ENCODE measurements at places on chromosomes 2 and 18. TPM values are rescaled to one million over a fixed set of nuclear protein-coding genes. Genes with fewer than 3 reads are reported as not detected.

GRCh38 chr18:35415511-35416073, 38.5 kb upstream of the ZNF396 start:
- DNase-seq: no peak

- no peak for DNase-seq
These were observed 58.2 kb downstream of the SERPINB8 start for GRCh38 chr18:64027931-64028695.

GRCh38 chr2:165777522-165778186, 16.4 kb downstream of the GALNT3 start:
- DNase-seq: no peak

DNA sequence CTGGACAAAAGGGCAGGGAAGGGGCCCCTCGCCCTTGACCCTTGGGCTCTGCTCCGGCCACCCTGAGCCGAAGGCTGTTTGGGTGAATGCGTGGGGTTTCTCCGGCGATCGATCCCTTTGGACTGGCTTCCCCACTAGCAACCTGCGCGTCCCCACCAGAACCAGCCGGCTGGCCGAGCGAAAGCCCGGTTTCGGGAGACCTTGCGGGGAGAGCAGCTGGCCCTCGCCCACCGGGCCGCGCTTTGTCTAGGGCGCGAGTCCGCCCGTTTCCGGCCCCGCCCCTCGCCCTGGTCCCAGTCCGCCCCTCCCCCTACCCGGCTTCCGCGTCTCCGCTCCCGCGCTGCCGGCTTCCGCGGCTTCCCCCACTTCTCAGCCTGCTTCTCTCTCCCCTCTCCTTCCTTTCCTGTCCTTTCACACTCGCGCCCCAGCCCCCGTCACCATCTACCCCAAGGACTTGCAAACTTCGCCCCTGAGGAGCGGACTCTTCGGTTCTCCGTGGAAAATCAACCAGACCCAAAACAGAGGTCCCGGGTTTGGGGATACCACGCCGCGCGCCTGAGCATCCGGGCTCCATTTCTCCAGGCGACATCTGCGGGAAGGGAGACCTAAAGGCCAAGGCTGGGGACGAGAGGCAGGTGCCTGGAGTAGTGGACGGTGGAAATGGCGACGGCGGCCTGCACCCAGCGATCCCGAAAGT, 48.0 kb upstream of the ATP6V1B1 start:
- DNase-seq: no peak

DNA sequence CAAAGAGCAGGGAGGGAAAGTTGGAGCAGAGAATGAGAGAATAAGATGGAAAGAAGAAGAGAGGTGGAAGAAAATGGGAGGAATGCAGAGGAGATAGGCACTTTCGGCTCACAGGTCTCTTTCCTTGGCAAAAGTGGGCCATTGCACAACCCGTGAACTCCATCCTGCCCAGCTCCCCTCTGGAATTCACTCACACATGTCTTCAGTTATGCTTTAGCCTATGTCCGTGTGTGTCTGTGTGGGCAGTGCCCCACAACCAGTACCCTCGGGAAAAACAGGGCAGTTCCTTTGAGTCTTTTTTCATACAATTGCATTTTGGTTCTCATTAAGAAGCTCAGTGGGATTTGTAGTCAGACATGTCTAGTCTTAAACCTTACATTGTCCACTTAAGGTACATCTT, 34.5 kb downstream of the DTNA start:
- DNase-seq: no peak

DNA sequence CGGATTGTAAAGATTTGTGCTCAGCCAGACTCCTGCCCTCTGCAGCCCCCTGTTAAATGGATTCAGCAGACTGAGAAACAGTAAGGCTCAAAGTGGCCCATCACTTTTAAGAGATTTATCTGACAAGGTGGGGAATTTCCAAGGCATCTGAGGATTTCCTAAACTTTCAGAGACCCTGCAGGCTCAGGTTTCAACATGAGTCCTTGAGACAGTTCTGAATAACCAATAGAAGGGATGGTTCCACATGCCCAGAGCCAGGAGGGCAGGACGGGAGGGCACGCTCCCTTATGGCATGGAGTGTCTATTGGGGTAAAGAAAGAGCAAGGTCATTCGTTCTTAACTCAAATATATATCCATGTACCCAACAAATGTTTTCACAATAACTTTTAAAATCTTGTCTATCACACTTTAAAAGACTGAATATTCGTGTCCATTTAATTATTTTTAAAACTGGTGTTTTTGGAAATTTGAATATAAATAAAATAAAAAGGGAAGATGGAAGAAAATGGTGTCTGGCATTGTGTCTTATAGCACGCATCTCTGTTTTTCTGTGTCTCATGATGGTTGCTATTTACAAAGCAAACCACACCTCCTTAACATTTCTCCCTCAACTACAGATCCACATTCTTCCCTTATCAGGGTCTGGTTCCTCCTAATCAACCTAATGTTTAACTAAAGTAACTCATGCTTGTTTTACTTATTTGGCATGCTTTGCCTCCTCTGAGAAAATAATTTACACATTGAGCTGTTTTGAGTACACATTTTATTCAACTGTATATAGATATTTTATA, 56.0 kb upstream of the DSG1 start:
- DNase-seq: no peak

MYO5B gene
- total RNA-seq: 26.1 TPM

DNA sequence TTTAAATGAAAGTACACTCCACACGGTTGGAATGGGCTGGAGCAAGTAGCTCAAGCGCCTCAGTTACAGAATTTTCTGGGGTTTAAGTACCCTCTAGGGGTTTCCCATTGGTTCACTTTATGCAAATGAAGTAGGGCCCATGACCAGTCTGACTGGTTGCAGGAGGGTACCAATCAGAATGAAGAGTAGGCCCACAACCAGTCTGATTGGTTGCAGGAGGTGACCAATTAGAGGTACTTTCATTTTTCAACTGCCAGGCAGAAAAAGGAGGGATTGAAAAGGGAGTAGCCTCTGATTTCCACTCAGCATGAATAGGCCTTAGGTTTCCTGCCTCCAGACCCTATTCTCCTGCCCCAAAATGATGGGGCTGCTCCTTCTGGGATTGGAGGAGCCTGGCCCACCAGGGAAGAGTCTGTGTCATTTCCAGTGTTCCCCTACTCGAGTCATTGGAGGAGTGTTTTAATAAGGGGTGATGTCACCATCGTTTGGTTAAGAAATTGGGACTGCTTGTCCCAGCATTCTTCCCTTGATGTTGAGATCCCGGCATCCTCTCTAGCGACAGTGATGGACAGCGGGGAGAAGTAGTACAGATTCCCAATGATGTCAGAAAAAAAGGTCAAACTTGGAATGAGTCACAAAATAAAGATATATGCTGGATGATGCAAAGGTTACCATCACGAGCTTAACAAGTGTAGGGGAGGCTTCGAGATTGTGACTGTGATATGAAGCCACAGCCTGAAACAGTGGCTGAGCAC, 210.4 kb downstream of the SH3BP4 start:
- peak; percentile 43 for DNase-seq

DNA sequence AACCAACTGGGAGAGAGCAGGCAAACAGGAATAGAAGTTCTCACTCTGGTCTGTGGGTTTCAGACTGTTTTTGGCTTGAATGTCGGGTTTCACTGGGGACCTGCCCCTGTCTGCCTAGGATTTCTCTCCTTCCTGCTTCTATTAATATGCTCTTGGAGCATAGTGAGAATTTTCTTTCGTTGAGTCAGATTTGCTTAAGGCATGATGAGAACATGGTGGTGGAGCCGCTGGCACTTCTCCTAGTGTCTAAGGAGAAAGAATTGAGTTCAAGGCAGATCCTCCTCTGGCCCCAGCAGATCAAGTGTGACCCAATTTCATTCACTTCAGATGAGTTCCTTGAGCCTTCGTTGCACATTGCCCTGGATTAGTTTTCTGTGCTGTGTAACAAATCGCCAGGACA, 103.9 kb upstream of the HS6ST1 start:
- peak; percentile 8 for DNase-seq

GKN1 gene
- total RNA-seq: not detected

DNA sequence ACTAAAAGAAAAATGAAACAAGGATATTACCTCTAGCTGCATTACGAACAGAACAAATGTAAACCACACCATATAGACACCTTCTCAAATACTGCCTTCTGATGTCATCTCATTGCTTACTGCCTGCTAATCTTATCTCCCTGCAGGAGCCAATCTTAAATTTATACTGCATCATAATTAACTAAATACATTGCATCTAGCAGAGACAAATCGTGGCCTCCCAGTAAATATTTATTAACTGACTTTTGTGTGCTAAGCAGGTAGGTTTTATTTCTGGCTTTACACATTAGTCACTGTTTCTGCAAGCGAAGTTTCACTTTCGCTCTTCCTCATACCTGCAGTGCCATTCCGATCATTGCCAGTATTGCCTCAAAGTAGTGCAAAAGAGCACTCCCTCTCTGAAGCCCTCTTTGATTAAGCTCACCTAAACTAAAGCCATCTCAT, 67.5 kb downstream of the SPATS2L start:
- no peak for DNase-seq

ABCB11 gene
- 4.6 TPM for total RNA-seq

PDE1A gene
- total RNA-seq: 29.8 TPM

DNA sequence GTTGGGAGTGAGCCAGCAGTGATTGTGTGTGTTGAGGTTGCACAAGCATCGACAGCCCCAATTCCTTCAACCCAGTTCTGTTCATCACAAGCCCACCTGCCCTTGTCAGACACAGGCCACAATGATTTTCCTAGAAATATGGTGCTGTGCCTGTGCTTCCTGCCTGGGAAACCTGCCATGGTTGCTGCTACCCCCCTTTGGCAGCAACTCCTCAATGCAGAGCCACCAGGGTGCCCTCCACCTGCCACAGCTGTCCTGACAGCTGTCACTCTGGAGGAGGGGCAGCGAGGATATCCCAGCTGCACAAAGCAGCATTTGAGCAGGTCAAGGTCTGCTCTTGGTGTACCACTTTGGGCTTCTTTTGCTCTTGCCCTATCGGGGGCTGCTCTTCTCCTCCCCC, 27.1 kb downstream of the SMIM21 start:
- no peak for DNase-seq
